Airway epithelial cell (primary cell): ENCODE measurements at places on chromosomes 3 and 15. TPM values are rescaled to one million over a fixed set of nuclear protein-coding genes. Genes with fewer than 3 reads are reported as not detected.

Gene U2SURP
- total RNA-seq = 48.9 and 53.2 TPM in 2 replicates

Gene CASR
- not detected in 2 replicates for total RNA-seq

Gene KLF15
- 0.51 and 0.63 TPM in 2 replicates for total RNA-seq

Gene PPP1R14D
- not detected in 2 replicates for total RNA-seq

Gene ARID3B
- 3.2 and 8.3 TPM in 2 replicates for total RNA-seq

Gene POPDC2
- 0.14 and 0.65 TPM in 2 replicates for total RNA-seq

Gene B3GNT5
- 46.5 and 61.0 TPM in 2 replicates for total RNA-seq

Gene CYP8B1
- total RNA-seq = not detected in 2 replicates
